Osteoblast (primary cell): ENCODE measurements at places on chromosomes 7 and 10. TPM values are rescaled to one million over a fixed set of nuclear protein-coding genes. Genes with fewer than 3 reads are reported as not detected.

- no peak for DNase-seq
These were observed 554.1 kb downstream of the TNS3 start for GRCh38 chr7:47027695-47028240.

DNA sequence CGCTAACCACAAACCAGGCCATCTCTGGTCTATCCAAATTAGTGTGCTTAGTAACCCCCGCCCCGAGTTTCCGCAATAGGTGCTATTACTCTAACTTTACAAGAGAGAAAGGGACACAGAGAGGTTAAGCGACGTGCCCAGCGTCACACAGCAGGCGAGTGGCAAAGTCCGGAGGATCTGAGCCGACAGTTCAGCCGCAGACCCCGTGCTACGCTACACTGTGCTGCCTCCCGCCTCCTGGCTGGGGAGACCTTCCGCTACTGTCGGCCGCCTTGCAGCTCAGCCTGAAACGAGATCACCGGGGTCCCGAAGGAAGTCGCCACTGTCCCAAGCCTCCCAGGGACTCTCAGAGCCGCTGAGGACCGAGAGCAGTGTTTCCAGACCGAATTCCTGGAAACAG lies 799 bp downstream of the INTS1 start:
- no peak for DNase-seq

The HPSE2 gene
- not detected in 2 replicates for total RNA-seq

GRCh38 chr7:137082391-137082790 lies 213.9 kb downstream of the CHRM2 start:
- DNase-seq, result peak; percentile 58

The PRPS1L1 gene
- not detected in 2 replicates for total RNA-seq

The NUPR2 gene
- total RNA-seq, result not detected in 2 replicates

The TMEM139 gene
- total RNA-seq, result not detected in 2 replicates
